ENCODE measurements at places on chromosomes 2 and 18.

GRCh38 chr2:20213651-20214565 lies 11.0 kb downstream of the SDC1 start:
- DNase-seq: no peak

- no peak for DNase-seq
Observed at GRCh38 chr2:59532808-59533207, 1020.6 kb downstream of the BCL11A start.

DNA sequence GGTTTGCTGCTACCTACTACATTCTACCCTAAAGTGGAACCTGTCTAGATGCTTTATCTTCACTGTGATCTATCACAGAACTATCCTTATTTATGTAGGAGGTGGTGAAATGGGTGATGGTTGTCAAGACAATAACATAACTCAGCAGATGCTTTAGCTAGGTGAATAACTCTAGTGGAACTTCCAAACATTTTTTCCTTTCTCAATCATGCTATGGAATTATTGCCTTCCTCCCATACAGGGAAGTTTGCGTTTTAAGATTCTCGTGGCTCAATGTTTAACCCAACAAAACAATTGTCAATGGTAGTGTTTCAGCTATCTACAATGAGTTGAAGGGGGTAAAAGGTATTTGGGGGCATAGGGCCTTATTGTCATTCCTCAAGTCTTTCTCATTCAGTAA lies 82.6 kb upstream of the GLI2 start:
- no peak for DNase-seq

DNA sequence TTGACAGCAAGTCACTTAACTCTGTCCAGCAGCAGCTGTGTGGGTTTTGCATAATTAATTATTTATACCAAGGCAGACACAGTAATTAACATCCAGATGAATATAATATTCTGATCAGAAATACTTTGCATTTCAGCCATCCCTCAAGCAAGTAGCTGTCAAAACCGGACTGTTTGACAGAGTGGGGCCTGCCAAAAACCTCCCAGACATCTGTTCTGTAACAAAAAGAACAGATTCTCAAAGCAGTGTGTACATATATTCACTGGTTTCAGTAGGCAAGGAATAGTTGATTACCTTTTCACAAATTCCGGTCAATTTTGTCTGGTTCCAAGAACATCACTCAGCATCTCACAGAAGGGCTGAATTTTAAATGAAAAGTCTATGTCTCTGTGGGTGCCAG lies 291.6 kb downstream of the CMPK2 start:
- no peak for DNase-seq

GRCh38 chr18:33014060-33014796 lies 241.4 kb upstream of the KLHL14 start:
- DNase-seq: no peak

GRCh38 chr2:215405722-215406581 lies 29.9 kb downstream of the FN1 start:
- no peak for DNase-seq

GRCh38 chr2:238703053-238703415 lies 144.9 kb upstream of the TWIST2 start:
- DNase-seq: no peak

GRCh38 chr2:120634533-120634932 lies 101.1 kb upstream of the GLI2 start:
- DNase-seq: no peak

GRCh38 chr2:241158546-241158900 lies 8.3 kb downstream of the PPP1R7 start:
- no peak for DNase-seq

GRCh38 chr18:48467231-48467630 lies 58.0 kb upstream of the ZBTB7C start:
- DNase-seq: no peak
